ENCODE measurements at places on chromosomes 1 and 21.

GRCh38 chr1:118077331-118078045 lies 107.5 kb downstream of the SPAG17 start:
- no peak for DNase-seq

DNA sequence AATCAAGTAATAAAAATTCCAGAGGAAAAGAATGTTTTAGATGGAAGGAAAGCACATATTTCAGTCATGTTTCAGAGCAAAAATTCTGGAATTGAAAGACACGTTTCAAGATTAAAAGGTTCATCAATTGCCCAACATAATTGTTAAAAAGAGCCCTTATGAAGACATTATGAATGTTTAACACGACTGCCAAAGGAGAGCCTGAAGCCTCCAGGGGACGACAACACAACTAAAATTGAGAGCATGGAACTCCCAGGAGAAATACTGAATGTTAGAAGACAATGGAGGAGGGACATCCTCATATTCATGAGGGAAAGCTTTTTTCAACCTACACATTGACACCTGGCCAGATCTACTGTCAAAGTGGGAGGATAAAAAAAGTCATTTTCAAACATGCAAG lies 16.0 kb downstream of the OR2T11 start:
- no peak for DNase-seq

DNA sequence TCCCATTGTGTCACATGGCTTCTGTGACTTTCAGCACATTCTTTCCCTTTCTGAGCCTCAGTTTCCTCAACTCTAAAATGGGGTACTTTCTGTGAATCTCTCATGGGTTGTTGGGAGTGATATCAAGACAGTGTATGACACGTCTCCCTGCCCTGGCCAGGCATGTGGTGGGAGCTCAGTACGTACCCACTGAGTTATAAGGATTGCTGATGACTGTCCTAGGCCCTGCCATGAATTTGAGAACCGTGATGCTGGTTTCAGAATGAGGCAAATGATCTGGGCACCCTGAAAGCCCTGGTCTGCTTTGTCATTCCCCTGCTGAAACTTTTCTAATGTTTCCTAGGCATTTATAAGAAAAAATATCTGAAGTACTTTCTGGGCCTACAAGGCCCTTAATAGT lies 3.6 kb downstream of the ZNF362 start:
- no peak for DNase-seq

DNA sequence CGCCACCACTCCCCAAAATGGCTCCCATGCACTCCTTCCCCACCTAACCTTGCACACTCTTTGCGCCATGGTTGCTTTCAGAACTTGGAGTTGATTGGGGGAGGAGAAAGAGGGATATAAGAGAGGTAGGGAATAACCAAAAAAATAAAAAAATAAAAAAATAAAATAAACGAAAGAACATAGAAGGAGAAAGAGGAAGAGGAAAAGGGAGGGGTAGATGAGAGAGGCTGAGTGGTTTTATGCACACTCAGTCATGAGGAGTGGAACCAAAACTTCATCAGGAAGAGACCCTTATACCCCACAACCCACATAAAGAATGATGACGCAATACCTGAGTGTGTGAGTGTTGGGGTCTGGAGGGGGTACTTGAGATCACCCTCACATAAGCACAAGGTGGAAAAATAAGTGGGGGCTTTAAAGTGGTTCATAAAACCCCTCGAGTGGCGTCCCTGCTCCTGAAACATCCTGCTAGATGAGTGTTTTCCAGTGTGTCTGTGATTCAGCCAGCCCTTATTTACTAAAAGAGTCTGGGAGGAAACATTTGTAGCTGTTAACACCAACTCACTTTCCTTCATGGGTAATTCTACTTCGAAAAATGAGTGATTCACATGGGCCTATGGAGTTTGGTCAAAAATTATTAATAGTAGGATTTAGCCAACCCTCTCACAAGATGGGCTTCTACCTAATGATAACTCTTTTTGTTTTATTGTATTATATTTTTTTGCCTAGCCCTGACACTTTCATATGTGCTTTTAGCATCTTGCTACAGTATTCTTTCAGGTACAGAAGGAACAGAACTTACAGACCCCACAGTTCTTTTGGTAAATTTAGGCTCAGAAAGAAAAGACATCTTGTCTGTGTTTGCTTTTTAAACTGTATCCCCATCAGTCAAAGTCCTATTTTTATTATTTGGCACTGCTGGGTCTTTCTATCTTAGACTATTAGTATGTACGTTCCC lies 5.2 kb downstream of the SLAMF1 start:
- DNase-seq, result no peak

DNA sequence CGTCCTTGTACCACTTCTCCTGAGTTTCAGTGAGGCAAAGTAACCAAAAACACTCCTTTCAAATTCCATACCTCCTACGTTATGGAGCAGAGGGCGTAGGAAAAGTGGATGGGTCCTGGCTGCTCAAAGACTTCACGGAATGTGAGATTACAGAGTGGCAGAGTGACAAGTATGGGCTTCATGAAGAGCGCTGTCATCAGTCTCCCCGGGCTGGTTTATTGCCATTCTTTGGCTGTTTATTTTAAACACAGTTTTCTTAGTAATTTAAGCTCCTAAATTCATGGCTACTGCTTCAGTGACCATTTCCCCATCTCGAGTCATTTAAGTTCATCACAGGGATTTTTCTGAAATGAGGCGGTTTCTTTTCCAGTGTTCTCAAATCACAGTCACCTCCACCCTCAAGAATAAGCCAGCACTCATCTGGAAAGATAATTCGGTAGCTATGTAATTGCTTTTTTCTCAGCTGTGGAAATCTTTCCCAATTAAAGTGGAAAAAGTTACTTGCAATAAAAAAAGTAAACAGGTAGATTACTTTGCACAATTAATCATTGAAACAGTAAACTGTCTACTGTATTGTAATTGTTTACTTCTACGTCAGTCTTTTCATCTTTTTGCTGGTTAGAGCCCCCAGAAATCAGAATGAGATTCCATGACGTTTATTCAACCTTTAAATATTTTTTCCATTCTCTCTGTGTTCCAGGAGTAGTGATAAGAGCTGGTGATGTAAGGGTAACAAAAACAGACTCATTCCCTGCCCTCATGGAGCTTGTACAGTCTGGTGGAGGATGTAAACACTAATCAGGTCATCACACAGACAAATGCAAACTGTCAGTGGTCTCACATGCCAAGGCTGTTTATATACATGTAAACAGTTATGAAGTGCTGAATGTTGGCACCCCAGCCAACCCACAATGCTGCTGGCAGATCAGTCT lies 3.0 kb upstream of the SMYD2 start:
- no peak for DNase-seq

DNA sequence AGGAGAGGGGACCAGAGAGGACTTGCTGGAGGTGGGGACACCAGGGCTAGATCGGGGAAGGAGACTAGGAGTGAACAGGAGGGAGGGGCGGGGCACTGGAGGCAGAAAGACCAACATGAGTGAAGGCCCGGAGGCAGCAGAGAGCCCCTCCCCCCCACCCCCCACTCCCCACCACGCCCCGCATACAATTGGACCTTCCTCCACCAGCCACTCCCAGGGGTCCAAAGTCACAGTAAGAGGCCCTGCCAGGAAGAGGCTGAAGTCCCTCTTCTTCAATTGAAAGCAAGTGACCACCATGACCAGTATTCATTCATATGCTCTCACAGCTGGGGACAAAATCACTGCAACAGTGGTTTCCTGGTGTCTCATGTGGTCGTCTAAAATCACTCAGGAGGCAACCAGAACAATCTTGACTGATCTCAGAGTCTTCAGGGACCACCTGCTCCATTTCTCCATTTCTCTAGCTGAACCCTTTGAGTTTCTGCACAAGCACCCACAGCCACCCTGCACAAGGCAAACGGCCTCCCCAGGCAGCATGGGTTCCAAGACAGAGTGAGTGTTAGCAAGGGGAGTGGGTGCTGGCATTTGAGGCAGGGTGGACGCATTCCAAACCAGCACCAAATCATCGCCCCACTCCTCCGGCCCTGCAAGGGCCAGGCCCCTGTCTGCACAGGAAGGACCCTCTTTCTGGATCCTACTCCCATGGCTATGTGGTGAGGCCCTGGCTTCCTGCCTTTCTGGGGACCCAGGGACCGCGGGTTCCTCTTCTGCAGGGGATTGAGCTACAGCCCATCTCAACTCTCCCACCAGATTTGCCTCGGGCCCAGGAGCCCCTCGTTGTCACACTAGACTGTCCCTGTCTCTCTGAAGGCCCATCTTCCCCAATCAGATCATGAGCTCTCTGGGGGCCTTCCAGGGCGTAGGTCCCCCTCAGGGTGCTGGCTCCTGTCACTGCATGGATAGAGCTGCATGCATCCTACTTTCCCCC lies 17.0 kb downstream of the LAPTM5 start:
- DNase-seq, result no peak

GRCh38 chr1:247540581-247540980 lies 4.3 kb upstream of the OR2C3 start:
- no peak for DNase-seq

- DNase-seq, result no peak
Observed at GRCh38 chr1:94247138-94248094, 10.0 kb upstream of the ARHGAP29 start.

DNA sequence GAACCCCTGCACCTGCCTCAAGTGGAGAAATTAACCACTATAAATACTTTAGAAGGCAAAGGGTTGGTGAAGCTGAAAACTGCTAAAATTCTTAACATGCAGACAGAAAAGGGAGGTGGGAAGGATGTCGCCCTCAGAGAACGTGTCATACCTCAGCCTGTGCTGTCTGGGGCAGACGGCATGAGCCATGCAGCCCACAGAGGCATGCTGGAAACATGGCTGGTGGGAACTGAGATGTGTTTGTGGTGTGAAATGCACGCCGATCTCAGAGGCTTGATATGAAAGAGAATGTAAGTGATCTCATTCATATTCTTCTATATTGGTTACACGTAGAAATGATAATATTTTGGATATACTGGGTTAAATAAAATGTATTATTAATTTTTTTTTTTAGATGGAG lies 16.3 kb downstream of the AGPAT3 start:
- DNase-seq, result no peak

DNA sequence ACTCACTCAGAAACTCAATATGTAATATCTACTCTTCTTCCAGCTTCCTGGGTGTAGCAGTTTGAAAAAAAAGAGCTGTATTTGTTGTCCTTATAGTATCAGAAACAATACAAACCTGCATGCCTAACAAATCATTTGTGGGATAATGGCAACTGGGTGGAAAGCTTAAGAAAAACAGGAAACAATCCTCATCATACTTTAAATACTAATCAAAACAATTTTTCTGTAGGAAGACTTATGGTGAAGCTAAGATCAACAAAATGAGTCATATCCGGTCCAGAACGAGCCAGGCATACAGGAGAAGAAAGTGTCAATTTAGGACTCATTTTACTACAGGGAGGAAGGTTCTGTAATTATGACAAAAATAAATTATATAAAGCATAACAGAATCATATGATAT lies 181.8 kb upstream of the ADGRL4 start:
- DNase-seq, result no peak

- DNase-seq, result no peak
Observed at GRCh38 chr1:53706356-53706755, 32.6 kb downstream of the GLIS1 start.

DNA sequence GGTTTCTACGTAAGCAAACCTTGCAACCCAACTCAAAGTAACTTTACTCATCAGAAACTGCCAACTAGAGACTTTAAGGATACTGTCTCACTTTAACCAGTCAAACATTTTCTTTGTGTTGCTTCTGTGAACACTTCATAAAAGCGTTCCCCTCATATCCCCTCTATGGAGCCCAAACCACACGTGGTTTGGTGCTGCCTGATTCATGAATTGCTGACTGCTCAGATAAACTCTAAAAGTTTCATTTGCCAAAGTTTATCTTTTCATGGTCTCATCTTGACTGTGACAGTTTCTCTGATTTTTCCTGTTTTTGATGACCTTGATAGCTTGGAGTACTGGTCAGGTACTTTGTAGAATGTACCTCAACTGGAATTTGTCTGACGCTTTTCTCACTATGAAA lies 14.6 kb upstream of the RWDD3 start:
- DNase-seq, result no peak

GRCh38 chr1:184524248-184524647 lies 137.4 kb downstream of the C1orf21 start:
- peak; percentile 11 for DNase-seq

GRCh38 chr1:204204944-204205343 lies 8.7 kb upstream of the KISS1 start:
- DNase-seq, result no peak

DNA sequence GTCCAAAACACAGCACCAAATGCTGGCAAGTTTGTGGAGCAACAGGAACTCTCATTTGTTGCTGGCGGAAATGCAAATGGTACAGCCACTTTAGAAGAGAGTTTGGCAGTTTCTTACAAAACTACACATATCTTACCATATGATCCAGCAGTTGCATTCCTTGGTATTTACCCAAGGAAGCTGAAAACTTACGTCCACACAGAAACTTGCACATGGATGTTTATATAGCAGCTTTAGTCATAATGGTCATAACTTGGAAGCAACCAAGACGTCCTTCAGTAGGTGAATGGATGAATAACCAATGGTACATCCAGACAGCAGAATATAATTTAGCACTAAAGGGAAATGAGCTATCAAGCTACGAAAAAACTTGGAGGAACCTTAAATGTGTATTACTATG lies 66.4 kb downstream of the MARK1 start:
- no peak for DNase-seq

GRCh38 chr21:15139898-15140297 lies 75.1 kb upstream of the NRIP1 start:
- no peak for DNase-seq

DNA sequence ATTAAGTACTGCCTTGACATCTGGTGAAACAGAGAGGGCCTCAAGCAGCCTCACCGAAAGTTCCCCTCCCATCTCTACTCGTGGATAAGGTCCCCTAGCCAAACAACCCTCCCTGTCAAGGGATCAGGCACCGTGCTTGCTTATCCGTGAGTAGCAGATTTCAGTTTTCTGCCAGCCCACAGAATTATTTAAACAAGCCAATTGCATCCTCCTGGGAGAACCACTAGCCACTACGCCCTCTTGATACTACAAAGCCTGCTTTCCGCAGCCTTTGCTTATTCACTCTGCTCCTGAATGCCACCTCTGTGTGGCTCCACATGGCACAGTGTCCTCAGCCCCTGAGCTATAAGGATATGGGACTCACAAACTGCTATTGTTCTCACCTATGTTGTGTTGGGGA lies 5.9 kb upstream of the TFF2 start:
- DNase-seq, result no peak

- DNase-seq, result no peak
Observed at GRCh38 chr1:60173006-60173405, 99.4 kb upstream of the C1orf87 start.
